ENCODE measurements at places on chromosomes 3 and 15.

GRCh38 chr15:32733281-32733680, 15.5 kb downstream of the GREM1 start:
- no peak for DNase-seq

DNA sequence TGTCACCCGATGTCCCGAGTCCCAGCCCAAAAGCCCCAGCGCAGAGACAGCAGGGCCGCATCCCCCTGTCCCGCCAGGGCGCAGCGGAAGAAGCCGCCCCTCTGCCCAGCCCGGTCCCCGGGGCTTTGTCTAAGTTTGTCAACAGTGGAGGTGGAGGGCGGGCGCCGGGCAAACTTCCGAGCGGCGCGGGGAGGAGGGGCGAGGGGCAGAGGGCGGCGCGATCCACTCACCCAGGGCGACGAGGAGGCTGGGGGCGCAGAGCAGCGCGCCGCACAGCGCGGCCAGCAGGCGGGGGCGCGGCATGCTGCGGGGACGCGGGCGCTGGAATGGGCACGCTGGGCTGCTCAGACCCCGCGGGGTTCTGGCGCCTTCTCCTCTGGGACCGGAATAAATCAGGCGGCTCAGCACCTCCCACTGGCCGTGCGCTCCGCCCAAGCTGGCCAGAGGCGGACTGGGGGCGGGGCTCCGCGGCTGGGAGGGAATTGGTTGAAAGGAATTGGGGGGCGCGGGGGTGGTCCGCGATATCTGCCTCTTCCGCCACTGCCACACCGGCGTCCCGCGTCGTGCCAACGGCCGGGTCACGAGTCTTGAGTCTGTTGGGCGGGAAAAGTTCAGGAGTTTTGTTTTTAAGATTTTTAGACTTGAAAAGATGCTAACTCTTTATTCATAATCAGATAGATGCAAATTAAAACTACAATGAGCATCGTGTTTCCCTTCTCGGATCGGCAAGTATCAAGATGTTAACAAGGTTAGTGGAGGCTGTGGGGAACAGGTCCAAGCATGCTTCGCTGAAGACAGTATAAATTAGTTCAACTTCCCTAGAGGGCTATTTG, at the start of gene MFGE8:
TSS of gene MFGE8 (minus strand) at position 363 of the 833 bp plus-strand sequence. CDS start at position 303, 60 bp downstream.
- DNase-seq = peak; percentile 64

DNA sequence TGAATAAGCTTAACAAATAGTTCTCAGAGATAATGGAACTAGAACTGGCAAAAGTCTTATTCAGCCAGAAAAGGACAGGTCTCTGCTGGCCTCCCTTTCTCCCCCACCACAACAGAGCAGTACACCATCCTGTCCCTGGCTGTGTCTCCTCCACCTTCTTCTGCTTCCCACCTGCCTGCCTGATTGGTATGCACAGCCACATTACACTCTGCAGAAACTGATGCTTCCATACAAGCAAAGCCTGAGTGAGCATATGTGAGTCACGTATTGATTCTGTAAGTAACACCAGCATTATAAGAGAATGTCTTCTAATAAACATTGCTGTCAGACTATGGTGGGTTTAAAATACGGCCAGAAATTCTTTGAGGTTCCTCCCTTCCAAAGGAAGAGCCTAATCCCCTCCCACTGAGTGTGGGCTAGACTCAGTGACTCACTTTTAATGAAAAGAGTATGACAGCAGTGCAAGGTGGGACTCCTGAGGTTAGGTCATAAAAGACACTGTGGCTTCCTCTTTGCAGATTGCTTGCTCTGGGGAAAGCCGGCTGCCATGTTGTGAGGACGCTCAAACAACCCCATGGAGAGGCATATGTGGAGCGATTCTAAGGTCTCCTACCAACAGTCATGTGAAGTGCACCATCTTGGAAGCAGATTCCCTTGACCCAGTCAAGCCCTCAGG, 44.4 kb downstream of the ANXA2 start:
- no peak for DNase-seq

GRCh38 chr3:40631341-40631995, 106.7 kb downstream of the ZNF621 start:
- DNase-seq = no peak

GRCh38 chr3:59366218-59366617, 316.4 kb upstream of the CFAP20DC start:
- DNase-seq = no peak

DNA sequence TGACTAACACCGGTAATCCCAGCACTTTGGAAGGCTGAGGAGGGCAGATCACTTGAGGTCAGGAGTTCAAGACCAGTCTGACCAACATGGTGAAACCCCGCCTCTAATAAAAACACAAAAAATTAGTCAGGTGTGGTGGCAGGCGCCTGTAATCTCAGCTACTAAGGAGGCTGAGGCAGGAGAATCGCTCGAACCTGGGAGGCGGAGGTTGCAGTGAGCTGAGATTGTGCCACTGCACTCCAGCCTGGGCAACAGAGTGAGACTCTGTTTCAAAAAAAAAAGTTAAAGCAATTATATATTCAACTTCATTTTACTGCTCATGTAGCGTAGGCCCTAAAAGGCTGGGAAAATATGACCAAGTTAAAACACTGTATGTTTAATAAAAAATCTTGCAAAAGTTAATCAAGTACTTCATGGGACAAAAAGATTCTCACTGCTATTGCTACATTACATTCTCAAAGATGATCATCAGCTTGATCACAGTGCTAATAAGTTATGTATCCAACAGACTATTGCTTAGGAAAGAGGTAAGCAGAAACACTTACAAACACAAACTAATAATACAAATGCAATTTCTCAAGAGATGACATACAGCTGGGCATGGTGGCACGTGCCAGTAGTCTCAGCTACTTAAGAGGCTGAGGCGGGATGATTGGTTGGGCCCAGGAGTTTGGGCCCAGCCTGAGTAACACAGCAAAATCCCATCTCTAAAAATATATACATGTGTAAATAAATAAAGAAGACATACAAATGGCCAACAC, 2.7 kb downstream of the COPS2 start:
- no peak for DNase-seq

DNA sequence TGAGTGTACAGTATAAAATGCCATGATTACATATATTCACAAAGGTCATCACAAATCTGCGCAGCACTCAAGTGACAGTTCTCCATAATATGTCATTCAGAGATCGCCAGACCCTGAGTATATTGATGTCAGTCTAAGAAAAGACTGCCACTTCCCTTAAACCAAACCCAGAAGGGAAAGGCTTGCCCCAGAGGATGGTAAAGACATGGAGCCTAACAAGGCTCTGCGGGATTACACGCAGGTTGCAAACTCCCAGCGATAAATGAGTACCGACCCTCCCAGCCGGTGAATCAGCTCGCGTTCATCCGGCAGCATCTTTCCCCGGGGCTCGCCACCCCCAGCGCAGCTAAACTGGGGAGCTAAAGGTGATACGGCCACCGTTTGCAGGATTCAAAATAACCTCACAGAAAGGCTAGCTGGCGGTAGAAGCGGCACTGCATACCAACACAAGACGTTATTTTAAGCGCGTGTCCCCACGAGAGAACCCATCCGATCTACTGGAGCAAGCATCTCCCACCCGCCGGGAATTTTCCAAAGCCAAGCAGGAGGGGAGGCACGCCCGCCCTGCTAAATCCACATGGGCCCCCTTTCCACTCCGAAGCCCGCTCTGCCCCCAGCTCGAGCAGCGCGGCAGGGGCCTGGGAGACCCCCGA, 643 bp downstream of the MYO5A start:
- peak; percentile 20 for DNase-seq

- no peak for DNase-seq
These were observed 6.1 kb upstream of the LEKR1 start for GRCh38 chr3:156819842-156820691.

DNA sequence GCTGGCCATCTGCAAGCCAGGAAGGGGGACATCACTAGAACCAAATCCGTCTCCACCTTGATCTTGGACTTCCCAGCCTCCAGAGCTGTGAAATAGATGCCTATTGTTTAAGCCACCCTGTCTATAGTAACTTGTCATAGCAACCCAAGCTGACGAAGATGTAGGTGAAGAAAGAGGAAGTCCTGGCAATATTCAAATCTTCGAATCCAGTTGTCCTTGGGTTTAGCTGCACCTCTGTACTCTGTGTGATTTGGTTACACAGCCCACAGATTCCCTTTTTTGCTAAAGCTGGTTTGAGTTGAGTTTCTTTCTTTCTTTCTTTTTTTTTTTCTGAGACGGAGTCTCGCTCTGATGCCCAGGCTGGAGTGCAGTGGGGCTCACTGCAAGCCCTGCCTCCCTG, 68.0 kb upstream of the XCR1 start:
- no peak for DNase-seq

DNA sequence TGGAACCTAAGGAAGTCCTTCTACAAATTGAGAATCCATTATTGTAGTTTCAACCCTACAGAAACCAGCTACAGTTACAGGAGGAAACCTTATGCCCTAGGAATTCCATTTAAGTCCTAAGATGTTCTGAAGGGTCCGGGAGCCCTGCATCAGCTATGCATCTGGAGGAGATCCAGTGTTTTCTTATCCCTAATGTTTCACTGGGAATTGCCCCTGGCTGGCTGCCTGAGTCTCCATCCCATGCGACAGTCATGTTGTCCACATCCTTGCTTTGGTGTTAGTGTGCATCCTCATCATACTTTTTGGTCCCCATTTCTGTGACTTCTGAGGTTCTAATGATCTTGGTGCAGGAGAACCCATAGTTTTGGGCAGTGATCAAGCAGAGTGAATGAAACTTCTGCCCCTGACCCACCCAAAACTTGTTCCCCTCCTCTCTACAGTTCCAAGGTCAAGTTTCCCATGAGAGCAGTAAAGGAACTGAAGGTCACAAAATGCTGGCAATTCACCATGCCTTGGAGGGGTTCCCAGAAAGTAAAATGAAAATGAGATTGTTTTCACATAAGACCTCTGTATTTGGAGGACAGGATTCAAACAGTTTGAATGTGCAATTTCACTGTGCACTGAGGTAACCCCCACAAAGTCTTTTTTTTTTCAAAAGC, 121.9 kb upstream of the PHLDB2 start:
- DNase-seq = no peak

GRCh38 chr3:180062771-180063170, 26.0 kb upstream of the PEX5L start:
- DNase-seq = no peak

DNA sequence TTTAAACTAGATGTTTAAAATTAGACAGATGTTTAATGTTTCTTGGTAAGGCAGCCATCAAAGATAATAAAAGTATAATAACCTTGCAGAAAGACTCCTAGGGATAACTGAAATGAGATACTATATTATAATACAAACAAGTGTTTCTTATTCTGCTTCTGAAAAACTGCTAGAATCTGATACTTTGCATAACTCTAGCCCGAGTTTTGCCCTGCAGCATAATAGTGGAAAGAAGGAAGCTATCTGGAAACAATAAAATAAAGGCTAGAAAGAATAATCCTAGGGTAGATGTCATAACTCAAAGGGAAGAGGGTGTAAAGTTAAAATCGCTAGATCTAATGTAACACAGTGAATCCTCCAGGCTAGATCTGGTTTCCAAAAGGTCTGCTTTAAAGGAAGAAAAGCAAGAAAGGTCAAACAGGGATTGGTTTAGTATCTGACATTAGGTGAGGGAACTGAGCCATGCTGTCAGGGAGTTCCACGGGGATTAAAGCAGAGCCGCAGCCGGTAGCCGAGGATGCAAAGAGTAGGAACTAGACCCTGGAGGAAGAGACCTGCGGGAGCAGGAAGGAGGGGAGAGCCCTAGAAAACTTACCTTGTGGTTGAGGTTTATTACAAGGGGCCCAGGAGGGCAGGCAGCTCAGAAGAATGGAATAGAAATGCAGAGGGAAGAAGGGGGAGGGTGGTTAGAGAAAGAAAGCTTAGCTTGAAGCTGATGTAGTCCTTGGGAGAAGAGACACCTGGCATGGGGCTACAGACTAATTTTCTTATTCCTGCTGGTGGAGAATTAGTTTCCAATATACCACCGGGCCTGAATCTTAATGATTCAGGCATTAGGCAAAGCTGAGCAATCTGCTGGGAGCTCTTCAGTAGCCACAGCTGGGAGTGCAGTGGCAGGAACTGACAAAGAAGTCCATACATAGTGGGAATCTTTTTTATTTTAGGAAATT, 46.1 kb upstream of the TUSC7 start:
- no peak for DNase-seq

DNA sequence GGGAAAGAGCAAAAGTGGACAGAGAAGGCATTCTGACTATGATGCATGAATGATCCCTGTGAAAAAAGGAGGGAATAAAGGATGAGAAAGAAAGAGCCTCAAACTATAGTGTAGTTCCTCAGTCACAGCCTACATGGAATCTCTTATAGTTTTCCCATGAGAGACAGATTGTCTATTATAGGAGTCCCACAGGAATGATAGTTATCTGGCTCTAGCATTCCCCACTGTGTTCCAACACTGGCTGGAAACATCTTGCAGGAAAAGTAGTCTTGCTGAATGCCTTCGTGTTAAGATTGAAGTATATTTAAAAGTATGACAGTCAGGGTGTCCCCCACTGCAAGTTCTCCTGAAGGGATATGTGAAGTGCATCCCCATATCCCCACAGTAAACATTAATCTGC, 641.5 kb upstream of the NECTIN3 start:
- no peak for DNase-seq

DNA sequence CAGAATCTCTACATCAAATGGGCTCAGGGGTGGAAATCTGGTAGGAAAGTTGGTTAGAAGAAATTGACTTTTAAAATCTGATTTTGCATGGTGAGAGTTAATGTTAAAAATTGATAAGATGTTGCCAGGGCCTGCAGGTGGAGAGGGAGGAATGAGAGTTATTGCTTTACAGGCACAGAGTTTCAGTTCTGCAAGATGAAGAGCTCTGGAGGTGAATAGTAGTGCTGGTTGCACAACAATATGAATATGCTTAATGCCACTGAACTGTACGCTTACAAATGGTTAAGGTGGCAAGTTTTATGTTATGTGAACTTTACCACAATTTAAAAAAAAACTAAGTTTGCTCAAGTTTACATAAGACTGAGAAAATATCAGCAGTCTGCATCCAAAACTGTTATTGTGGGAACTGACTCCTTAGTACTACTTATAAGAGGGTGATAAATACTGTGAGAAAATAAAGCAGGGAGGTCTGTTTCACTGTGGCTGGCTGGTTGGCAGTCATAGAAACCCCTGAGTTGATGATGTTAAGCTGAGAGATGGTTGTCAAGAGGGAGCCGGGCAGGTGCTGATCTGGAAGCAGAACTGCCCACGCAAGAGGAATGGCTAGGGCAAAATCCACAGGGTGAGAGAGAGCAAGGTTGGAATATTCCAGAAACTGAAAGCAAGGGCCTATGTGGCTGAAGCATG, 144.9 kb downstream of the EDEM1 start:
- no peak for DNase-seq

GRCh38 chr3:169145540-169146178, 517.9 kb downstream of the MECOM start:
- DNase-seq = no peak

DNA sequence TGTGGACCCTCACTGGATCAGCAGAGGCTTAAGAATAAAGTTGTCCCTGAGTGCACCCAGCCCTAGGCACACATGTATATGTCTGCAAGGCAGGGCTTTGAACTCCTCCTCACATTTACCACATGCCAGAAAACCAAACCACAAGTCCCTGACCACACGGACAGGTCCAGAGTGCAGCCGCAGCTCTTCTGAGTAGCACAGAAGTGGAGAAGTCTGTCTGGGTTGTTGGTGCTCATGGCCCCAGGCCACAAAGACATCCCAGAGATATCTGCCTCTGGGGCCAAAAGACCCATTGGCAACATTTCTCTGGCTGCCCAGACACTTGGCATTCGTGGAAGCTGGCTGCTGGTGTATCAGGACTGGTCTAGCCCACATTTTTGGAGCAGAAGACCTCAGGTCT, 17.4 kb downstream of the SUSD5 start:
- DNase-seq = no peak

GRCh38 chr3:192365571-192365970, 361.8 kb downstream of the FGF12 start:
- DNase-seq = no peak

Measured in CD4-positive, alpha-beta T cell treated with Interleukin-6 at 100 ng/mL for 8 hours (primary cell).